EH (cell line): ENCODE measurements at places on chromosomes 2 and 18.
A peak's percentile ranks its signal among the peaks of the same experiment; 100 is the strongest.

GRCh38 chr2:177289824-177290628 lies 25.5 kb upstream of the NFE2L2 start:
- DNase-seq, result no peak

- no peak for DNase-seq
Observed at GRCh38 chr18:58501066-58501896, 127.6 kb downstream of the ALPK2 start.

GRCh38 chr2:84537251-84537650 lies 21.0 kb downstream of the DNAH6 start:
- peak; percentile 2 for DNase-seq

GRCh38 chr2:241612156-241613016 lies 24.6 kb downstream of the THAP4 start:
- peak; percentile 38 for DNase-seq
